AG04449 (cell line): ENCODE measurements at places on chromosomes 6 and 20.

DNA sequence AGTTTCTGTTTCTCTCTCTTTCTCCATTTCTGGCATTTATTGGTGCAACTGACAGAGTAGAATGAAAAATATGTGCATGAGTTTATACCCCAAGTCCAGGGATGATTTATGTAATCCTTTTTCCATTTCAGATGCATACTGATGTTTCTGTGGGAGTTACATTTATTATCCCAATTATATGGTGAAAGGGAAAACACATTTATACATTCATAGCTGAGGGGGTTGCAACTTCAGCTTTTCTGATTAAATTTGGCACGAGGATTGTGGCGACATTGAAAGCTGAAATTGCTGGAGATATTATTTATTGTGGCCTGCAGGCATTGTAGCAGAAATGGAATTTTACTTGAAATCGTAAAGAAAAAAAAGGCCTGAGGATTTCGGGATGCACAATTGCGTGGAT lies 31.5 kb upstream of the FNDC1 start:
- DNase-seq = no peak

GRCh38 chr6:53128842-53129241 lies 19.8 kb downstream of the GCM1 start:
- DNase-seq = no peak

- no peak for DNase-seq
These were observed 12.4 kb upstream of the DEFB118 start for GRCh38 chr20:31355981-31356380.

DNA sequence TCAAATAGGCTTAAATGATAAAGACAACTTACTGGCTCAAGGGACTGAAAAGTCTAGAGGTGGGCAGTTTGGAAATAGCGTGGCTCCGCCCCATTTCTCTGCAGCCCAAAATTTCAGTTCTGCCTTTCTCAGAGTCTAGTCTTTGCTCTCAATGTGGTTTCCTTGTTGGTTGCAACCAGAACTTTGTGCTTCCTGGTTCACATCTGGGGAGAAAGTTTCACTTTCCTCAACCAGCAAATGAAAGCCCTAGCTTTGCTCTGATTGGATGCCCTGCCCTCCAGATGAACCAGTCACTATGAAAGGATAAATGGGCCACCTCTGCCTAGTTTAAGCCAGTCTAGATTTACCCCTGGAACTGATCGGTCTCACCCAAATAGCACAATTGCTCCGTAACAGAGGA lies 14.9 kb downstream of the SYCP2L start:
- no peak for DNase-seq

DNA sequence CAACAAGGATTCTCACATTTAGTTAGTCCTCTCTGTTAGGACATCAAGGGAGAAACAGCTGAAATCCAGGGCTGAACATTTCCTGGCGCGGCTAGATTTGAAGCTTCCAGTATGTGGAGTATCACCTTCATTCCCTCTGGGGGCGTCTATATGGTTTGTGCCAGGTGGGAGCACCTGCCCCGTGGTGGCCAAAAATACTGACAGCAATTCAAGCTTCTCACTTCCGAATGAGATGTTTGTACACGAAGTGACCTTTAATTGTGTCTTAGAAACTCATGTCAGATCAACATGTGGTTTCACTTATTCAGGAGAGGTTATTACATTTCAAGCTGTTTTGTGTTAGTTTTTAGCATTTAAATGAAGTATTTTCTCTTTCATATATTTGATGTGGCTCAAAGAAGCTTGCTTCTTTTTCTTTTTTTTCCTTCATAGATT lies 67.3 kb upstream of the ZNF217 start:
- no peak for DNase-seq

DNA sequence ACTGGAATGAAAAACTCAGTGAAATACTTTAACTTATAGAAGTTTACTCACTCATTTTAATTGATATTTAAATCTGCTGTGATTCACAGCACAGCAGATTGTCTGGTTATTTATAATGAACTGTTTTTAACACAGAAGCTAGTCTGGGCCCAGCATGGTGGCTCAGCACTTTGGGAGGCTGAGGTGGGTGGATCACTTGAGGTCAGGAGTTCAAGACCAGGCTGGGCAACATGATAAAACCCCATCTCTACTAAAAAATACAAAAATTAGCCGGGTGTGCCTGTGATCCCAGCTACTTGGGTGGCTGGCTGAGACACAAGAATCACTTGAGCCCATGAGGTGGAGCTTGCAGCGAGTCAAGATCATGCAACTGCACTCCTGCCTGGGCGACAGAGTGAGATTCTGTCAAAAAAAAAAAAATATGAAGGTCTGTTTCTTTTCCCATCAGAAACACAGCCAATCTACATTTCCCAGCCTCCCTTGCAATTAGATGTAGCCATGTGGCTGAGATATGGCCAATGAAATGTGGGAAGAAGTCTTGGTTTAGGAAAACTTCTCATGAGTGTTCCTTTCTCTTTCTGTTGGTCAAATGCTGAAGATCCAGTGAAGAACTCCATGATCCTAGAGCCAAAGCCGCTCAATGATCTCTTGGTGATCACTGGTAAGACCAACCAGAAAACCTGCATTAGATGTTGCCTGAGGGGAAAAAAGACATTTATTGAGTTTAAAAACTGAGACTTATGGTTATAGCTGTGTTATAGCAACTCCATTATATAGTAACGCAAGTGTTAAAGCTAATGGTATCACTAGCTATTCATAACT lies 31.3 kb upstream of the BTN3A2 start:
- no peak for DNase-seq

DNA sequence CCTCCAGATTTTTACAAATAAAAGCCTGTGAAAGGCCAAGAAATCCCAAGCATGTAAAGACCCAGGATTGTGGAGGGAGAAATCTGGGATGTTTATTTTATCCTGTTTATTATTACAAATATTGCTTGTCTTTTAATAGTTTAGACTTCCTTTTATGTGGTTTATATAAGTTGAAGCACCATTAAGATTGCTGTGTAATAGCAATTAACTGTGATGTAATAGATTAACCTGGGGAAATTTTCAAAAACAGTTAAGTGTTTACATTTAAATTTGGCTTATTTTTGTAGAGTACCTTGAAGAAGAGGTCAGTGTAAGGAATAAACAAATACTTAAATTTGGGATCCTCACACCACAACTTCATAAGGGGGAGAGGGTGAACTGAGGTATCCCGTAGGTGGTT lies 27.0 kb downstream of the VAPB start:
- no peak for DNase-seq

GRCh38 chr6:150269130-150269856 lies 99.5 kb upstream of the IYD start:
- no peak for DNase-seq

DNA sequence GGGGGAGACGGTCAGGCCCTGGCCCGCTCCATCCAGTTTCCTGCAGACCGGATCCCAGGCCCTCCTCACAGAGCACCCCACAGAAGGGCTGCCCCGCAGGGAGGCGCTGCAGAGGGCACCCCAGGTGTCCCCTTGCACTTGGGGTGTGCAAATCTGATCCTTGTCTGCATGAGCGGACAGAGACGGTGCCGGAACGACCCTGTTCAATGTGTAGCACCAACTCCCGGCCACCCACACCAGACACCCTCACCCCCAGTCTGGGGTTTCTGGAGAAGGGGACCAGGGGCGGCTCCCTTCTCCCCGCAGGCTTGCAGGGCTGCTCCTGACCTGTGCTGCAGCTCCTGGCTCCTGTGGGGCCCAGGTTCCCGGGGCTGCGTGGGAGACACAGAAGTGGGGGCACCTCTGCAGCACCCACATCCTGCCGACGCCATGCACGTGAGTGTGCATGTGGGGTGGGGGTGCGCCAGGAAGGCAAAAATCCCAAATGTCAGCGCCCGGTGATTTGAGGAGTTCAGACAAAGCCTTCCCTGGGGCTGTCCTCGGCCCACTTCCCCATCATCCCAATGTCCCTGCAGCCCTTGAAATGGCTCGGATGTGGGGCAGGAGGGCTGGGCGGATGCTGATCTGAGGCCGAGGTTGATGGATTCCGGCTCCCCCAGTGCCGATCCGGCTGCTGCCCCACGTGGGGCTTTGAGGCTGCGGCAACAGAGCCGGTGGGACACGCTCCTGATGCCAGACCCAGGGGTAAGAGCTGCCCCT lies 85.3 kb upstream of the BHLHE23 start:
- DNase-seq = no peak

GRCh38 chr6:8803181-8803760 lies 367.9 kb upstream of the SLC35B3 start:
- no peak for DNase-seq

DNA sequence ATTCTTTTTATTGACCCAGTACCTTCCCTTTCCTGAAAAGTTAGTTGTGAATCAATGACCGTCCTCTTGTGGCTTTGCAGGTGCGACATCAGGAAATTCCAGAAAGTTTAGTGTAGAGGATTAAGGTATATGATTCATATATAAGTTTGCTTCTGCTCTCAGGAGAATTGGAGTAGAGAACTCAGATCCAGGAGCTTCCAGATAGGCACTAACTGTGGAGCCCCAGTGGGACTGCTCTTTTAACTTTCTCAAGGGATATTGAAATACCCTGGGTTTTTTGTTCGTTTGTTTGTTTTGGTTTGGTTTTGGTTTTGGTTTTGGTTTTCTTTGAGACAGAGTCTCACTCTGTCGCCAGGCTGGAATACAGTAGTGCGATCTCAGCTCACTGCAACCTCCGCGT lies 9.5 kb downstream of the TAAR2 start:
- no peak for DNase-seq

DNA sequence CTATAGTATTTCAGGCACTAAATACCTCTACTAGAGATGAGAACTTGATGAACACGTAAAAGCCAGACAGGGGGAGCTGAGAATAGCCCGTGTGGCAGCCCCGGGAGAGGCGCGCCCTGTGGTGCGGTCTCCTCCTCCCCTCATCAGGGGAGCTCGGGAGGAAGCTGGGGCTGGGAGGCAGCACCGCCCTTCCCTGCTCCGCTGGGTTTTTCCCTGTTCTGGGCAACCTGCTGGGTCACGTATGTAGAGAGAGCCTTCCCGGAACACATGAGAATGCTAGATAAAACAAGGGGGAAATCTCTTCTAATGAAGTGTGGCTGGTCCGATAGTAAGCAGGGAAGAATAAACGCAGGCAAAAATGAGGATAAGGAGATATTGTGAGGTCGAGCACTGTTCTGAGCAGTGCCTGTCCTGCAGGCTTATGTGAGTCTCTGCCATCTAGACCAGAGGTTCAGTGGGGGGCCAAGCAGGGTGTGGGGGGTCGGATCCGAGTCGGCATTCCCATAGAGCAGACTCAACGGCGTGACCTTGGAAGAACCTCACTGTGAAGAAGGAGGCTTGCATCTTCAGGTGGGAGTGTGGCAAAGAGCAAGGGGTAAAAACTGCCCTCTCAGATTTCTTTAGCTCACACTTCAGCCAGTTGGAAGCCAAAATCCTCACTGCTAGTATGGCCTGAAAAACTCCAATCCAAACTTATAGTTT lies 13.4 kb upstream of the RPS6KA2 start:
- DNase-seq = no peak
